Activated CD4-positive, alpha-beta T cell treated with anti-CD3 and anti-CD28 coated beads for 24 hours (primary cell): ENCODE measurements at places on chromosomes 16 and 17.

- DNase-seq = no peak
These were observed 133.4 kb downstream of the MAP2K6 start for GRCh38 chr17:69547947-69548346.

GRCh38 chr16:77611386-77611785 is 110.9 kb upstream of the NUDT7 start:
- no peak for DNase-seq

- DNase-seq = no peak
These were observed 29.2 kb downstream of the AXIN2 start for GRCh38 chr17:65532101-65532890.

GRCh38 chr16:24778671-24779070 is 49.2 kb downstream of the TNRC6A start:
- no peak for DNase-seq

- no peak for DNase-seq
These were observed 25.9 kb downstream of the GRIN2C start for GRCh38 chr17:74833501-74834377.

- no peak for DNase-seq
These were observed 23.9 kb upstream of the MEAK7 start for GRCh38 chr16:84528322-84528721.

DNA sequence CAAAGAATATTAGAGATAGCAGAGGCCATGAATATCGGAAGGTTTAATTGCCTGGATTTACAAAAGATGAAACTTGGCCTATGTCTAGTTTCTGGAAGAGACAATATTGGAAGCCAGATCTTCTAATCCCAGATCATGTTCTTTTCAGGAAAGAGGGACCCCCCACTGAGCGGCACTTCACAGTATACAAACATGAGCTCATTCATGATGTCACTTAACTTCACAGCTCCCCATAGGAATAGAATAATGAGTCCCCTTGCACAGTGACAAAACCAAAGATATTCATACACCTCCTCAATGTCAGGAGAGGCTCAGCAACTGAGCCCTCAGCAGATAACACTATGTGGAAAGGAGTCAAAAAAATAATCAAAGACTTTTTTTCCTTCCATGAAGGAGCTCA is 147.5 kb downstream of the CDH11 start:
- no peak for DNase-seq

- DNase-seq = no peak
These were observed 1.5 kb downstream of the ZFPM1 start for GRCh38 chr16:88454523-88454947.

- DNase-seq = no peak
These were observed 12.9 kb downstream of the PTRH2 start for GRCh38 chr17:59694344-59694743.

GRCh38 chr17:40598619-40599467 is 33.6 kb upstream of the CCR7 start:
- DNase-seq = peak; percentile 79

DNA sequence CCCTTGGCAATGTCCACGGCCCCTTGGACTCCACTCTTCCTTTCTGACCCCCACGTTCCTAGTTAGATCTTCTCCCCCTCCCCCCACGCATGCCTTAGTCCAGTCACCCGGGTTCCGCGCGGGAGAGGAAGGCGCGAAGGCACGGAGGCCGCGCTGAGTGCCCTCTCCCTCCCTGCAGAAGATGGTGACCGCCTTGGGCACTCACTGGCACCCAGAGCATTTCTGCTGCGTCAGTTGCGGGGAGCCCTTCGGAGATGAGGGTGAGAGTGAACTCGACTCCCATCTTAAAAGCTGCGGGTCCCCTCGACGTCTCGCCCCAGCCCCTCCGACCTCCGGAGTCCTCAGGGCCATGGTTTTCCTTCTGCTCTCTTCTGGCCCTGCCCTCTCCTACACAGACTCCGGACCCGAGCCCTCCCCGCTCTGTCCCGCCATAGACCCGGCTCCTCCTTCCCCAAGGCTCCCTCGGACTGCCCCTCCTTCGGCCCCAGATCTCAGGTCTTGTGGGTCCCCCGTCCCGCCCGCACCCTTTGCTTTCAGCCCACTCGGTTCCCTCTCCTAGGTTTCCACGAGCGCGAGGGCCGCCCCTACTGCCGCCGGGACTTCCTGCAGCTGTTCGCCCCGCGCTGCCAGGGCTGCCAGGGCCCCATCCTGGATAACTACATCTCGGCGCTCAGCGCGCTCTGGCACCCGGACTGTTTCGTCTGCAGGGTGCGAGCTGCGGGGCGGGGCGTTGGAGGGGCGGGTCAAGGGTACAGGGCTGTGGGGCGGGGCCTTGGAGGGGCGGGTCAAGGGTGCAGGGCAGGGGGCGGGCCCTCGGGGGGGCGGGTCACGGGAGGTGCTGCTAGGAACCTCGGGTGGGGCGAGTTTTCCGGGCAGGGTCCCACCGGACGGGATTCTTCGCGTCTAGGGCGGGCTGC is 4.6 kb downstream of the TGFB1I1 start:
- peak; percentile 89 for DNase-seq

DNA sequence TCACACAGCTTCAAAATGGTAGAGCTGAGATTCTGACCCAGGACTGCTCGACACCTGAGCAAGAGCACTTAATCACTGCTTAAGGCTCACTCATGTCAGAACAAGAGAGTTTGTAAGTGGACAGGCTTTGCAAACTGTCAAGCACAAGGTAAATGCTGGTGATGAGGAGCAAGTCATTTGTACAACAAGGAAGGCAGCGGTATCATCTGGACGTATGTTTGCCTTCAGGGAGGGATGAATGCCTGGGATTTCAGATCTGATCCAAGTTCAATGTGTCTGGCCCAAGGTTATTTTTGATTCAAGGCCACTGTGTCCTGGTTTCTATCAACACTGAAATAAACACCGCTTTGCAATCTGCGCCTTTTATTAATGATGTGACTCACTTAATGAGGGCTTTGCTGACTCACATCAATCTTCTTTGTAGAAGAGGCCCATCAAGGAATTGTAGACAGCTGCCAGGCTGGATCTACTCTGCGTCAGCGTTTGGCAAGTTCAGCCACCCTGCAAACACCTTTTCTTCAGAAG is 174.4 kb upstream of the HS3ST3A1 start:
- no peak for DNase-seq

DNA sequence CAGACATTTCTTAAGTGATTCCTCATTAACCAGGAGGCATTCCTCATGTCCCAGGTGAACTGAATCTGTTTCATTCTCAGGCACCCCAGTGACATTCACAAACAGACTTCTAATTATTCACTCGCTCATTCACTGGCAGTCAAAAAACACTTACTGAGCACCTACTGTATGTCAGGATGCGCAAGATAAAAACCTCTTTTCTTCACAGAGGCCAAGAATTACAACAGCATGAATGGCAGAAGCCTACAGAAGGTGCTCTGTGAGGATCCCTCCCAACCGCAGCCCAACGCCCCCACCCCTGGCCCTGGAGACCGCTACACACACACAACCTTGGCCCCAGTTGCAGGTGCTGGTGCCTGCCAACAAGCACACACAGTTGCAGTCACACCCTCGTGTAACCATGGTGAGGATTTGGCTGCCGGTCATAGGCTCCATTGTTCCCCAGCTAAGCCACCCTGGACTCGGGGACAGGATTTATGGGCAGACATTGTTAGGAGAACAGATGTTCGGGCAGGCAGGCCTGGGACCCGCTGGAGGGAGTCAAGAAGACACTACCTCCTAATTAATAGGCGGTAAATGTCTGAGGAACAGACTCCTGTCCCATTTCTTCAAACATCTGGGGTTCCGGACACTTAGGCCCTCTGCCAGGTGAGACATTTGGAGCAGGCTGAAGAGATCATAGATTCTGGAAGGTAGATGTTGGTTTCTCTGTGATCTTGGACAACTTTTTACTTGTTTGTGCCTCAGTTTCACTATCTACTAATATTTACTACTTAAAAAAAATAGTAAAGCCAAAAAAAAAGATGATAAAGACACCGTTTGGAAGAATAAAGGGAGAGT is 43.2 kb downstream of the CUEDC1 start:
- DNase-seq = no peak

- DNase-seq = no peak
These were observed 12.1 kb upstream of the USP36 start for GRCh38 chr17:78852709-78853121.

DNA sequence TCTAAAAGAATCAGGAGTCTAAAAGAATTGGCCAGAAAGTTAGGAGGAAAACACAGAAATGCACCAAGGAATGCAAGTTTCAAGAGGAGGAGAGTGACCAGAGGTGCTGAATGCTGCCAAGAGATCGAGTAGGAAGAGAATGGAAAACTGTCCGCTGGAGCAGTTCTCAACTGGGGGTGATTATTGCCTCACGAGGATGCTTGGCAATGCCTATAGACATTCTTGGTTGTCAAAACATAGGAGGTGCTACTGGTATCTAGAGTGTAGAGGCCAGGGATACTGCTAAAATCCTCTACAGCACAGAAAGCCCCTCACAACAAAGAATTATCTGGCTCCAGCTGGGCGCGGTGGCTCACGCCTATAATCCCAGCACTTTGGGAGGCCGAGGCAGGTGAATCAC is 82.1 kb upstream of the NOL11 start:
- DNase-seq = no peak

- no peak for DNase-seq
These were observed 1400.1 kb downstream of the CDH8 start for GRCh38 chr16:60636117-60636516.

GRCh38 chr17:48841395-48841831 is 10.6 kb downstream of the CALCOCO2 start:
- DNase-seq = no peak

DNA sequence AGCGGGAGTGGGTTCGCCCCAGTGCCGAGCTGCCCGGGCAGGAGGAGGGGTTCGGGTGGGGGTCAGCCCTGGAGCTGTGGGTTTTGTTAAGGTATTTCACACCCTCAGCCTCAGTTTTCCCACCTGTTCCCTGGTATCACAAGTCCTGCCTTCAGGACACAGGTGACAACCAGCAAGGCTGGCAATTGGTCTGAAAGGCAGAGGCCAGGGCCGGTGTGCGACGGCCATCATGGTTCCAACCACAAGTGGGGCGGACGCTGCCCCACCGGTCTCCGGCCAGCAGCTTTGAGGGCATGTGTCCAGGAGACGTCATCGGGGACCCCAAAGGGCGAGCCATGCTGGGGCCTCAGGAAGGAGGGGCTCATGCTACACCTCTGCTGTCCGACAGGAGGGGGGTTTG is 10.8 kb downstream of the ZNF469 start:
- DNase-seq = no peak

GRCh38 chr16:88497561-88498462 is 44.7 kb downstream of the ZFPM1 start:
- no peak for DNase-seq

GRCh38 chr16:84911486-84912216 is 91.9 kb downstream of the CRISPLD2 start:
- no peak for DNase-seq

GRCh38 chr16:85536411-85537330 is 76.5 kb upstream of the GSE1 start:
- DNase-seq = no peak

DNA sequence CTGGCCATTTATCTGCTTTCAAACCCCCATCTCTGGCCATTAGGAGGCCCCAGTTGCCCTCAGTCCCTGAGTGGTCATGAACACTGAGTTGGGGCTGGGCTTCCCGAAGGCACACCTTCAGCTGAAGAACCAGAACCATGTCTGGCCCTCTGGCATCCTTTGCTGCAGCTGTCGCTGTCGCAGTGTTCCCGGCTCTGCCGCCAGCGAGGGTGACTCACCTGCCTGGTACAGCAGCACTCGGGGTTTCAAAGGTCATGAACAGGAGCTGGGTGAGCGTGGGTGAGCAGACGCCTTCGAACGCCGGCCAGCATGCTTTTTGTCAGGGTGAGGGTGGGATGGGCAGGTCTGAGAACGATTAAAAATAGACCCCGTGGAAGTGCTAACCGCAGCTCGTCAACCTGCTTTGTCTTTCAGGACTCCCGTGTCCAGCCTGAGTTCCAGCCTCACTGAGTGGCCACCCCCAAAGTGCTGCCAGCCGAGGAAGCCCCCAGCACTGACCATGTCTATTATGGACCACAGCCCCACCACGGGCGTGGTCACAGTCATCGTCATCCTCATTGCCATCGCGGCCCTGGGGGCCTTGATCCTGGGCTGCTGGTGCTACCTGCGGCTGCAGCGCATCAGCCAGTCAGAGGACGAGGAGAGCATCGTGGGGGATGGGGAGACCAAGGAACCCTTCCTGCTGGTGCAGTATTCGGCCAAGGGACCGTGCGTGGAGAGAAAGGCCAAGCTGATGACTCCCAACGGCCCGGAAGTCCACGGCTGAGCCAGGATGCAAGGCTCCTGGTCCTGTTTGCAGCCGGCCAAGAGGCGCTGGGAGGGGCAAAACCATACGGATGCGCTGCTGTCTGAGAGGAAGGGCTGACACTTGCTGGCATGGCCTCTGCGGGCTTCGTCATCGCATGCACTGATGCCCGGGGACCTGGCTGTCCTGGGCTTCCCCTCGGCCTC is 7.6 kb downstream of the SNN start:
- no peak for DNase-seq

GRCh38 chr17:60874772-60875171 is 197.1 kb downstream of the BCAS3 start:
- no peak for DNase-seq

- DNase-seq = no peak
These were observed 39.9 kb downstream of the RNF157 start for GRCh38 chr17:76200354-76200753.

- no peak for DNase-seq
These were observed 81.2 kb downstream of the C16orf95 start for GRCh38 chr16:87235810-87236515.

GRCh38 chr17:44005527-44006271 is 1.3 kb downstream of the NAGS start:
- no peak for DNase-seq

- DNase-seq = no peak
These were observed 3.7 kb upstream of the STAT5A start for GRCh38 chr17:42284566-42284965.

DNA sequence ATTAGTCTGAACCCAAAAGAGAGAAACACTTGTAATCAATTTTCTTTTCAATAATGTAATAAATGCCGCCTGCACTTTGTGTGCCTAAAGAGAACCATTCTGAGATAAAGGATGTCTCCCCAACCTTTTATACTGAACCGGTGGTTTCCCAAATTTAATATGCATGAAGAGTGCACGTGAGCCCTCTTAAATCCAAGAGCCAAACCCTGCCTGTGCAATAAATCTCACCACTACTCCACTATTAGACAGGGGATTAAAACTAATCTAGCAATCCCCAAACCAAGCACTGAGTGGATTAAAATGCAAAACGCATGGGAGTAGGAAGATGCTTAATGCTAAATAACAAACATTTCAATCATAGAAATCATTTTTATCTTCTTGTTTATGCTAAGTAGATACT is 351.0 kb upstream of the PSMD7 start:
- DNase-seq = no peak

DNA sequence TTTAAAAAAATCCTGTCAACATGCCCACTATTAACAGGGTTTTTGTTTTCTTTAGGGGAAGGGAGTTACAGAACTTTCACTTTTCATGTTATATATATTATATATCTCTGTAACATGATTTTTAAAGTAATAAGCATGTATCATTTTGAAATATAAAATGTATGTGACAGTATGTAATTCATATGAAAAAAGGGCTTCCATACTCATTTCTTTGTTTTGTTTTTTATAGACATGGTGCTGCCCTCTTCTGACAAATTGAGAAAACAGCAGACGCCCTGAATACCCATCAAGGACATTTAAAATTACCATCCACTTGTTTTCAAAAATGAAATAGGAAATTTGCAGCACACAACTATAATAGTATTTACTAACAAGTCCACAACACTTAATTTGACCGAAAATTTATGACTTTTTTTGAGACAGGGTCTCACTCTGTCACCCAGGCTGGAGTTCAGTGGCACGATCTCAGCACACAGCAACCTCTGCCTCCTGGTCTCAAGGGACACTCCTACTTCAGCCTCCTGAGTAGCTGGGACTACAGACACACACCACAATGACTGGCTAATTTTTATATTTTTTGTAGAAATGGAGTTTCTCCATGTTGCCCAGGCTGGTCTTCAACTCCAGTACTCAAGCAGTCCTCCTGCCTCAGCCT is 30.4 kb downstream of the CFDP1 start:
- no peak for DNase-seq
